ENCODE measurements at places on chromosomes 11 and 22.

DNA sequence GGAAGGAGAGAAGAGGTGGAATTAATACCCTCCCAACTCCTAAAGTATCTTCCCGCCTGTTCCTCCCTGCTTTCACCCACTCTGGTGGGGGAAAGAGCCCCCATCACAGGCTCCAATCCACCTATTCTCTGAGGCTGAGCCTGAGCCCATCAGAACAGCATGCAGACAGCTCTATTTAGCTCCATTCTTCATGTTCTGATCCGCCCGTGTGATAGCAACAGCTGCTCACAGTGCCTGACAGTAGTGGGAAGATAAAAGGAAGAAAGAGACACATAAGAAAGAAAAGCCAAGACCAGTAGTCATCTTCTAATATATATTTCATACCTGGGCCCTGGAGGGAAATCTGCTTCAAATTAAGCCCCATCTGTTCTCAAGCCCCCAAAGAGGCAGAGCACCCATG, 80.3 kb upstream of the AKIP1 start:
- DNase-seq = no peak

- no peak for DNase-seq
Measured at GRCh38 chr11:120563703-120564572, 52.4 kb downstream of the GRIK4 start.

- peak; percentile 94 for DNase-seq
Measured at GRCh38 chr11:65477149-65477965, 21.5 kb upstream of the MALAT1 start.

DNA sequence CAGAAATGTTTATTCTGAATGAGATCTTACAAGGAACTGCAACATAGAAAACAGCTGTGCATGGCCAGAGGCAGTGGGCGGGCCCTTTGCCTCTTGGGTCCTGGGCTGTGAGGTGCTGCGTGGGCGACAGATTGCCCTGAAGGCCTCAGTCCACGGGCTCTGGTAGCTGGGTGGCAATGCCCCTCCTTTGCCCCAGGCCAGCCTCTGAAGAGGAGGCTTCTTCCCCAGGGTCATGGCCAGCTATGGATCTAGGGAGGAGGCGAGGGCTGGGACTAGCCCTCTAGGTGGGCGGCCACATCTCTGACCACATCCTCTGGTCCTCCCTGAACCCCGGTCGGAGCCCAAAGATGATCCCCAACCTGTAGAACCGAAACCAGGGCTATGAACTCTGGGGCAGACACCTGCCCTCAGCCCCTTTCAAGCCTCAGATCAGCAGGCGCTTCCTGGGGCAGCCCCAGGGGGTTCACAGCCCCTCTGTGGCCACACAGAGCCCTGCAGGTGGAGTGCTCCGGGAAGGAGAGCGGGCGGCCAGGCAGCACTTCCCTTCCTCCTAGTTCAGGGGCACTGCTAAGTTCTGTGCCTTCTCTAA, 6.6 kb upstream of the CDC42BPG start:
- DNase-seq = no peak

DNA sequence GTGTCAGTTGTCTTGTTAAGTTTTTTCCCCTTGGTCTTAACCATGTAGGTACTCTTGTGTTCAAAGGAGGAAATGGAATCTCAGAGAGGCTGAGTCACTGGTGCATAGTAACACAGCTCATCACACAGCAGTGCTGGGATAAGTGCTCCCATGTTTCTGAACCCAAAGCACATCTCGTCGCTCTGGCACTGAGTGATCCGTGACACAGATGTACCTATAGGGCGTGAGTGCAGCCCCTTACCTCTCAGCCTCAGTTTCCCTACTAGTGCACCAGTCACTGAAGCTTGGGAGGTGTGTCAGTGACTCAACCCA, 234.0 kb downstream of the ST3GAL4 start:
- no peak for DNase-seq

DNA sequence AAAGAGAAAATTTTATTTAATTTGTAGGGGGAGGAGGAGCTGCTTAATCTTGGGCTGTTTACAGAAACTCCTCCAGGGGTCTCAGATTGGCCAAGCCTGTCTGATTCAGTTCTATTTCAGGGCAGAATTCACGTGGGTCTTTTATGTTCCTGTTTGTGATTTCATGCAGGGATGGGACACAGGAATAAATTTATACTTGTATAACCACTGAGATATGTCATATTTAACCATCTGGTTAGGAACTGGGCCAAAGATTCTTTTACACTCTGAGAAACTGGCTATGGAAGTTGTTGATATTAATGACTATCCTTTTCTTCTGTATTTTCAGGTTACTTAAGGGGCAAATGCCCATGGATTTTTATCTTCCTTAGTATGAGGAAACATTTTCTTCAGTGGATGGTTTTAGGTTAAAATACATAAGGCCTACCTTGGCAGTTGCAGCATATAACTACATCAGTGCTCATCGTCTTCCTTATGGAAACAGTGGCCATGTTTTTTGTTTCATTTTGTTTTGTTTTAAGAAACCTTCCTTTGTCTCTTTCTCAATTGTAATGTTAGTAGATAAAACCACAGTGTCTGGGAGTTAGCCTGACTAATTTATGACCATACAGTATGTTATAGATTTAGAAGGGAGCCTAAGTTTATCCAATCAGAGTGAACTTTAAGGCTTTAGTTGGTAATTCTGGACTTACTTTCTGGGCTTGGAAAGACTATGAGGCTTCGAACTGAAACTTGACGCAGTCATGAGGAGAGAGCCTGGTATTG, 132.4 kb upstream of the ANO3 start:
- no peak for DNase-seq

- DNase-seq = no peak
Measured at GRCh38 chr11:61917334-61918109, at the start of gene RAB3IL1. Gene RAB3IL1 (minus strand): TSS chr11:61917566. CDS start chr11:61917367, 199 bp downstream.

DNA sequence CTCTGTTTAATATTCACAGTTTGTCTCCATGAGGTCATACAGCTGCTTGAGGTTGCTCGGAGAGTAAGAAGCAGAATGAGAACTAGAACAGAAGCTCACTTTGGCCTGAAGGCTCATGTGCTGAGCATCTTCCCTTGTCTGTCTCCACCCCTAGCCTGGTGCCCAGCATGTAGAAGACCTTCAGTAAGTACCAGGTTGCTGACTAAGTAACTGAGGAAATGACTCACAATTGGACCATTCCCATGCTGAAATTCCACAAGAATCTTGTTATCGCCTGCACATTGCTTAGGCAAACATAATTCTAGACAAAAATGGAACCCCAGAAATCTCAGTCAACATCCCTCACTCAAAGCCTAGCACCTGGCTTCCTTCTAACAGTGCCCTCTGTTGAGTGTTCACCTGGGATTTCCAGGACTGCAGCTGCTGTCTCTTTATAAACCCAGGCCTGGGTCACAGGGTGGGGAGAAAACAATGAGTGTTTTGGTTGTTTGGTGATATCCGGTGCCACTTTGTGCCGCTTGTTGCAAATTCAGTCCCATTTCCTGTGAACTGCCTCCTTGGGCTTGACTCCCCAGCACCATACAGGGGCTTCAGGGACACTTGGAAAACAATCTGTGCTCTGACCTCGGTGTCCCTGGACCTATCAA, 406.8 kb downstream of the ETS1 start:
- DNase-seq = no peak

DNA sequence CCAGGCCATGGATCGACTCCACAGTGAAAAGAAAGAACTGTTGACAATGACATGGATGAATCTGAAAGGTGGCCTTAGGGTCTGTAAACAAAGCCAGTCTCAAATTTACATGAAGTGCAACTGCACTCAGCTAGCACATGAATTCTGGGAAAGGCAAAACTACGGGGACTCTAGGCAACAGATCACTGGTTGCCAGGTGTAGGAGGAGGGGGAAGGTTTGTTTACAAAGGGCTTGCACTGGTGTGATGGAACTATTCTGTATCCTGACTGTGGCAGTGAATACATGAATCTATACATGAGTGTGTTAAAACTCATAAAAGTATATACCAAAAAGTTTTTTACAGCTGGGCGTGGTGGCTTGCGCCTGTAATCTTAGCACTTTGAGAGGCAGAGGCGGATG, 27.3 kb downstream of the ALX4 start:
- DNase-seq = no peak

GRCh38 chr22:39725351-39726035, 154.9 kb downstream of the CACNA1I start:
- no peak for DNase-seq

DNA sequence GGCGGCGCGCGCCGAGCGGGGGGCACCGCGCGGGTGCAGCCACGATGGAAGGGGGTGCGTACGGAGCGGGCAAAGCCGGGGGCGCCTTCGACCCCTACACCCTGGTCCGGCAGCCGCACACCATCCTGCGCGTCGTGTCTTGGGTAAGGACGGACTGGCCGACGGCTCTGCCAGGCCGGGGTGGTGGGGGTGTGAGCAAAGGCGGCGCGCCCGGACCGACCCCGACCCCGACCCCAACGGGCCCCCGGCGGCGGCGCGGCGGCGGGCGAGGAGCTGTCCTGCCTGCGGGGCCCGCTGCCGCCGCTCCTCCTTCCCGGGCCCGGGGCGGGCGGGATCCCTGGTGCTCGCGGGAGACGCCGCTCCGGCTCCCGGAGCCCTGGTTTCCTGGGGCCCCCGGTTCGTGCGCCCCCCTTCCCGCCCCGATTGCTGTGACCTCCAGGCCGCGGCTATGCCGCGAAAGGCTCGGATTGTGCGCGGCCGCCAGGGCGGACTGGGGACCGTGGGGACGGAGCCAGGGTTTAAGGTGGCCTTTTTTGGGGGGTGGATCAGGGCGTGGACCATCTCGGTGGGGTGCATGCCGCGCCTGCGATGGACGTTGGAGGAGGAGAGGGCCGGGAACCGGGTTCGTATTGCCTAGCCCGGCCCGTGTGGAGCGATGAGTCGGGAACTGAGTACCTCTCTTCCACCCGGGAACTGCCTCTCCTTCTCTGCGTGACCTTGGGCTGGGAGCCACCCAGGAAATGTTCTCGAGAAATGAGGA, at the start of gene SYNGR1:
SYNGR1 (plus strand) TSS at position 25 of the 760 bp plus-strand sequence; CDS start at position 45, 20 bp downstream.
- no peak for DNase-seq

DNA sequence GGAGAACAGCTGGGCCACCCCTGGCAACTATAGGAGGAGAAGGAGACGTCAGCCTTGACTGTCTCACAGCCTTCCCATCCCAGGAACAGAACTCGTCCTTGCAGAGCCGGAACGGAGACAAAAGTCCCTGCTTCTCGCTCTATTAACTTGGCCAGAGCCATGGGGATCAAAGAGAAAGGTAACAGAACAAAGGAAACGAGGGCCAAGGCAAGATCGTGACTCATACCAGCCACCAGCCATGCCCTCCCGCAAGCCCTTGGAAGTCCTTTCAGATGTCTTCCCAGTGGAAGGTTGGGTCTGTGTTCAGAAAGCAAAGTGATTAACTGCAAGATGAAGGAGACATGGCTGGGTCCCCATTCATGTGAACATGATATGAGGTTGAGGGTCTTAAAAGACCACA, 64.7 kb downstream of the PDE2A start:
- no peak for DNase-seq

DNA sequence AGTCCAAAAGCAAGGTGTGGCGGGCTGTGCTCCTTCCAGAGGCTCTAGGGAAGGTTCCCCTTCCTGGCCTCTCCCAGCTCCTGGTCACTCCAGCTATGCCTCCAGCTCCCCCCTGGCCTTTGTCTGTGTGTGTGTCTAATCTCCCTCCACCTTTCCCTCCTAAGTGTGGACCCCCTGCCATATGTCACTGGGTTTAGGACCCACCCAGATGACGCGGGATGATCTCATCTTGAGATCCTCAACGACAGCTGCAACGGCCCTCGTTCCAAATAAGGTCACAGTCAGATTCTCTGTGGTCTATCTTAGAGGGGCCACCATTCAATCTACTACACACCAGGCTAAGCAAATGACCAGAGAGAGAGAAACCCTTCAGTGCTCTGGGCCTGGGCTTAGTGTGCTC, 107.9 kb downstream of the ARHGAP8 start:
- no peak for DNase-seq

GRCh38 chr11:134819041-134819440, 407.0 kb upstream of the B3GAT1 start:
- DNase-seq = no peak

- peak; percentile 12 for DNase-seq
Measured at GRCh38 chr11:78417175-78417887, at the start of gene GAB2. Gene GAB2 (minus strand): TSS chr11:78417820. CDS start chr11:78417720, 100 bp downstream.

DNA sequence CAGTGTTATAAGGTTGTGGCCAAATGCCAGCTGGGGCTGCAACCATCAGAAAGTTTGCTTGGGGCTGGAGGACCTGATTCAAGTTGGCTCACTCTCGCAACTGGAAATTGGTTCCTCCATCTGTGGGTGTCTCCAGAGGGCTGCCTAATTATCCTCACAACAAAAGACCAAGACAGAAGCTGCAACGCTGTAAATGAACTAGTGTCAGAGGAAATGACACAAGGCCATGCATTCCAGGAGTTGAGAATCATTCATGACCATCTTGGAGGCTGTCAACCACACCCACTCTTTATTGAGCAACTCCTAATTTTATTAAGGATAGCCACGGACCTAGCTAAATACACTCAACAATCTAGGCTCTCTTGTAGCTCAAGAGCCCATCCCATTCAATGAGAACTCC, 1060.8 kb downstream of the OPCML start:
- no peak for DNase-seq

Measured in stimulated activated CD4-positive, alpha-beta T cell treated with anti-CD3 and anti-CD28 coated beads, Interleukin-4, amount 100 ng/mL, for 48 hours (primary cell).